ENCODE measurements at places on chromosomes 13 and 19.

- peak; percentile 11 for DNase-seq
Measured at GRCh38 chr13:113741191-113741668, 17.8 kb upstream of the TMEM255B start.

GRCh38 chr19:3698386-3698950 lies 1.8 kb downstream of the PIP5K1C start:
- no peak for DNase-seq

DNA sequence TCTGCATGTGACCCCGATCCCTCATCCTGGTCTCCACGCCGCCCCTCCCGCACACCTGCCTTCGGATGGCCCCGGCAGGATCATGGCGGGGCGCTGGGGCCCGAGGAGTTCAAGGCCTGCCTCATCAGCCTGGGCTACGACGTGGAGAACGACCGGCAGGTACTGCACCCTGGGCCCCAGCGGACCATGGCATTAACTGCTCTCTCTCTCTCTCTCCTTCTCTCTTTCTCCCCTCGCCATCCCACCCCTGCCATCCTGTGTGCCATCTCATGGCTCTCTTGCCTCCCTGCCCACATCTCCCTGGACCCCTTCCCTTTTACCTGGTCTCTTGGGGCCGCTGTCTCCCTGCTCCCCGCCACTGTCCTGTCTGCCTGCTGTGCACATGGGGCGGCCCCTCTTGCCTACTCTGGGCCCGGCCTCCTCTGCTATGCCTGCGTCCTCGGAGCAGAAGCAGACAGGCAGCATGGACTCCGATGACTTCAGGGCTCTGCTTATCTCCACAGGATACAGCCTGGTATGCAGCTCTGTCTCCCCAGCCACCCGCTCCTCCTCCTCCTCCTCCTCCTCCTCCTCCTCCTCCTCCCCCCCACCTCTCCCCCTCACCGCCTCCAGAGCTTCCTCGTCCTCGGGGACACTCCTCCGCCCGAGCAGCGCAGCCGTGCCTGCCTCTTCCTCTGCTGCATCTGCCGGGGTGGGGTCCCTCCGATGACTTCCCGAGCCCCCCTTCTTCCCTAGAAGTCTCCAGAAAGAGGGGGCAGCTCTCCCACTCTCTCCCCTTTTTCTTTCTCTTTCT lies 16.2 kb downstream of the CAPN12 start:
- no peak for DNase-seq

- peak; percentile 86 for DNase-seq
Measured at GRCh38 chr19:50357178-50358100, 8.0 kb downstream of the NAPSA start.

DNA sequence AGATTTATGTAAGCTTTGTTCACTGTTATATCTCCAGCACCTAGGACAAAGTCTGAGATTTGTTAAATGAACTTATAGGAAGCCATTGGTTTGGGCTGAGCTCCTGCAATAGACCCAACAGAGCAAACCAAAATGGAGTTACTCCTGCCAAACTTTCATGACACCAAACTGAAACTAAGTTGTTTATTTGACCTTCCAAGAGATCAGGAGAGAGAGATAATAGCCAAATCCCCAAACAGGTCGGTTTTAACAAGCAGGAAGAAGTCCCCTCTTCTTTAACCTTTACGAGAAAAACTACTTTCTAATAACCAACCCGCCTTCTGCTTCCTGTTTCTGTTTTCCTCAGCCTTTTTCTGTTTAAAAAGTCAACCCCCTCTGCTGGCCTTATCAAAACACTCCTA lies 54.9 kb upstream of the ATP12A start:
- no peak for DNase-seq

DNA sequence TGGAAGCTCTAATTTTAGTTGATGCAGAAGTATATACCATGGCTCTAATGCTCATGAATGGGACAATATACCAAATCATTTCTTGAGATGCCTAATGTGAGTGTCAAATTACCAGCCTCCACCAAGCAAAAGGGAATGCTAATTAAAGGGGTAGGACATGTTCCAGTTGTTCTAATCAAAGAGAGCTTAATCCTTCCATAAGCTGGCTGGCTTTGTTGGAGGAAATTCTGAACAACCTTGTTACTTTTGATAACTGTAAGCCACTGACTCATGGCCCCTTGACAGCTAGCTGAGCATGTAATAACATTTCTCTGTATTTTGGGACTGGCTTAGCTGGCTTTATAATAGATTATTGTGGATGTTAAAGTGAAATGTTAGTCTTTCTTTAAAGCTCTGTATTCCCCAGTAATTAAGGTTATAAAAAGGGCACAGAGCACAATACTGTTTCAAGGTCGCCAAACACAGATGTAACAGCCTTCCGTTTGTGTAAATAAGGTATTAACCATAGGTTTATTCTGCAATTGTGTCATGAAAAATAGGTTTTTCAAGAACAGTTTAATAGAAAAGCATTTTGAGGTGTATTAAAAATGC lies 1194.0 kb downstream of the PCDH9 start:
- no peak for DNase-seq

GRCh38 chr13:89951341-89951740 lies 1396.1 kb upstream of the MIR17HG start:
- no peak for DNase-seq

- no peak for DNase-seq
Measured at GRCh38 chr13:69050696-69051095, 1056.9 kb upstream of the ATXN8OS start.

GRCh38 chr13:54232700-54233099 lies 1204.1 kb downstream of the OLFM4 start:
- no peak for DNase-seq

DNA sequence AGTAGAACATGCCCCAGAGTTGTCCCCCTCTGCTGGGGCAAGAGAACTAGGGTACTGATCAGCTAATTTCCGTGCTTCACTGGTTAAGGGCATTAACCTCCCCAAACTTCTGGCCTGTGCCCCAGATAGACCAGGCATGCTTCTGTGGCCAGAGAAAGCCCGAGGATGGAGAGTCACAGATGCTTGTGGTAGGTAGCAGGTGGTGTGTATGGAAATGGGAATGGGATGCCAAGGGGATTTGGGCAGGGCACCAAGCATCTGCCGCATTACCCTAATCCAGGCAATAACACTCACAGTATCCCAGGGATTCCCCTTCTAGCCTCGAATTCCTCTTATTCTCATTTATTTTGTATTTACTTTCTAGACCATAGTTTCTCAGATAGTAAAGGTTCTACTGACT lies 124.8 kb upstream of the KLF12 start:
- no peak for DNase-seq

- no peak for DNase-seq
Measured at GRCh38 chr13:99681695-99682094, 180.4 kb downstream of the TM9SF2 start.

DNA sequence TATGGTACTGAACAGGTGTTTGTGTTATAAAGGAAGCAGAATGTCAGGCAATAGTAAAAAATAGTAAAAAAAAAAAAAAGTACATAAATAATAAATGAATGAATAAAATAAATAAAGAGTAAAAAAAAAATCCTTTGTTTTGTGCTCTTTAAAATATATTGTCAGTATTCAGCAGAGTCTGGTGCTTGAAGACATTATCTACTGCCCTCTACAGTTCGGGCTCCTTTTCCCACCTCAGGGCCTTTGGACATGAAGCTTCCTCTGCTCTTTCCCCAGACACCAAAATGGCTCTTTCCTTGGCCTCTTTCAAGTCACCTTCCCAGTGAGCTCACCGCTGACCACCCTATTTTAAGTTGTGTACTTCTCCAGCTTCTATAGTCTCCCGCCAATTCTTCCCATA lies 137.5 kb downstream of the TNFRSF19 start:
- DNase-seq, result no peak

- no peak for DNase-seq
Measured at GRCh38 chr13:98978280-98978679, 416 bp upstream of the DOCK9 start.

- no peak for DNase-seq
Measured at GRCh38 chr13:111610081-111610480, 289.6 kb downstream of the TEX29 start.

DNA sequence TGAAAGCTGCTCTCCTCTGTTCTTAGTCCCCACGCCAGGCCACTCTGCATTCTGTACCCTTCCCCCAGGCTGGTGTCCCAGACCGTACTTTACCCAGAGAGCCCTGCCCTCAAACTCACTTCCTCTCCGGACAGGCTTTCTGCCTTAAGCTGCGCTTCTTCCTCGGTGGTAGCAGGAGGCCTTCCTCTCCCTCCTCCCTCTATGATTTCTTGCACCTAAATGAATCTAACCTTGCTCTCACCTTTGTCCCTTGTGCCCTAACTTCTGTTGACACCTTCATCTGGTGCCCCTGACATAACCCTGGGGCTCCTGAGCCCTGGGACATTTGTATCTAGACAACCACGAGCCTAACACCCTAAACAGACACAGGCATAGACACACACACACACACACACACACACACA lies 29.6 kb upstream of the CEACAM21 start:
- DNase-seq, result no peak

DNA sequence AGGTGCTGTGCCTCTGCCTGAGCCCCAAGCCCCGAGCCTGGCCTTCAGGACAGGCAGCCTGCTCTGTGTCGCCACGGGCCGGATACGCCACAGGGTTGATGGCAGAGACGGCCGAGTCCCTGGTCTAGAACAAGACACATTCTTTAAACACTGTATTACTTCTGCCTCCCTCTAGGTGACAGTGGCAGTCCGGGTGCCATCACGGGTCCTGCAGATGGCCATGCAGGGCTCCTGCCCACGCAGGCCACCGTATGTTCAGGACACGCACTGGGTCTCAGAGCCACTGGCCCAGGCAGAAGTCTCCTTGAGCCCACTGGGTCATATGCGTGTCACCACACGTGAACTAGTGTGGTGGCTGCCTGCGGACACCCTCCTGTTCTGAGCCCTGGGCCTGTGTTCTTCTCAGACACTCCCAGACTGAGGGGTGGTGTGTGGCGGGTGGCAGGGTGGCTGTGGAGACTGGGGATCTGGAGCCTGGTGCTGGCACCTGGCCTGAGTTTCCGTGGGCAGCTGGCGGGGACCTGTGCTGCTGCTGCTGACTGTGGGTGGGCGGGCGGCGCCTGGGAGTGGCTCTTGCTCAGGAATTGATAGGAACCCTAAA lies 4.4 kb downstream of the PLEKHJ1 start:
- DNase-seq, result no peak

- no peak for DNase-seq
Measured at GRCh38 chr19:14536926-14537692, 7.7 kb downstream of the TECR start.

DNA sequence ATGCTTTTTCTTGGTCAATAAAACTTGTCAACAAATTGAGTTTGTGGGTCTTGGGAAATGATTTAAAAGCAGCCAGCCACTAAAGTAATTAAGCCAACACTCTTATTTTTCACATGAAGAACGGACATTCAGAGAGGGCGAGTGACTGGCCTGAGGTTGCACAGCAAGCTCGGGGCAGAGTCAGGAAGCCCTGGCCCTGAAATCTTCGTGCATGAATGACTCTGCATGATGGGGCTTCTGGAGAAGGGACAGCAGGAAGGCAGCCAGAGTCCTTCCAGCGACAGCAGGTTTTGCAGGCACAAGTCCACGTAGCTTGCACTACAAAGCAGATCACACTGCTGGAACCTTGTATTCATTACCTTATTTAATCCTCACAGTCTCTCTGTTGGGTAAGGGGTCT lies 232.5 kb downstream of the ZNF536 start:
- DNase-seq, result no peak

- DNase-seq, result no peak
Measured at GRCh38 chr19:5150902-5151741, 182.2 kb downstream of the KDM4B start.

GRCh38 chr13:23632741-23633140 lies 62.5 kb downstream of the TNFRSF19 start:
- no peak for DNase-seq

DNA sequence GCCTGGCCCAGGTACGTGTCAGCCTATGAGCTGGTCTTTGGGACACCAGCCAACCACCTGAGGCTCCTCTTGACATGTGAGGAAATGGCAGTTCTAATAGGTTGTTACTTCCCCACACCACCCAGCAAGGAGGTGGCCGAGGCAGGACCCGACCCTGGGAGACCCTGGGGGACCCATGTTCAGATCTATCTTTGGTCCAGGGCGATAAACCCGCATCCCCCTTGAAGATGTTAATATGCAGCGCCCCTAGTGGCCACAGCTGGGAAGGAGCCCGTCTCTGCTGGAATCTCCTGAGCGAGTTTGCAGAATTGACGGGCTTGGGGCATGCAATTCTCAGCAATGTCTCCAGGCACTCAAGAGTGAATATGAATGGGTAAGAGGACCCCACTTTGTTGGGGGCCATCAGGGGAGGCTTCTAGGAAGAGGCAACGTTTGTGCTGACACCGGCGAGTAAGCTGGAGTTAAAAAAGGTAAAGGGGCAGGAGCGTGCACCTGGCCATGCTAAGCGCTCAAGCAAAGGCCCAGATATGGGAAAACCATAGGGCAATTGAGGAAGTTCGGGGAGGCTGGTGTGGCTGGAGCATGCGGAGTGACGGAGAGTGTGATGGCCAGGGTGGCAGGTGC lies 1.5 kb upstream of the MYO1F start:
- peak; percentile 79 for DNase-seq

DNA sequence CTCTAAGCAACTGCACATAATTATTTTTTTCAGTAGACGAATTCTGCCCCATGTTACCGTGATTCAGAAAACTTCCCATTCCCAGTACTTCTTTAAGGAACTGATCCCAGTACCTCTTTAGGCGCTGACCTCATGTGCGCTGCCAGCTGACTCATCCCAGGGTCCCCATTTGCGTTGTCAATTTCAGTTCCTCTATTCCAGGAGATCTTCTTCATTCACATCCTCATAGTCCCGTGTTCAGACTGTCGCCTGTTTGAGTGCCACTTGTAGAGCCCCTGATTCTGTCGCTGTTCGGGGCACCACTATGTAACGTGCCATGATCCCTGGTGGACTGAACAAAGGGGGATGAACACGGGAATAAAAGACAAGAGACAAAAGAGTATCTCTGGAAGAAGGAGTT lies 16.4 kb downstream of the FPR3 start:
- DNase-seq, result peak; percentile 21

GRCh38 chr19:56477429-56478338 lies 539 bp upstream of the ZNF667 start:
- peak; percentile 96 for DNase-seq

GRCh38 chr13:113991191-113991669 lies 17.4 kb upstream of the C13orf46 start:
- no peak for DNase-seq

All from head of caudate nucleus (tissue), 42 donors.